ENCODE measurements at places on chromosomes 4 and X.

DNA sequence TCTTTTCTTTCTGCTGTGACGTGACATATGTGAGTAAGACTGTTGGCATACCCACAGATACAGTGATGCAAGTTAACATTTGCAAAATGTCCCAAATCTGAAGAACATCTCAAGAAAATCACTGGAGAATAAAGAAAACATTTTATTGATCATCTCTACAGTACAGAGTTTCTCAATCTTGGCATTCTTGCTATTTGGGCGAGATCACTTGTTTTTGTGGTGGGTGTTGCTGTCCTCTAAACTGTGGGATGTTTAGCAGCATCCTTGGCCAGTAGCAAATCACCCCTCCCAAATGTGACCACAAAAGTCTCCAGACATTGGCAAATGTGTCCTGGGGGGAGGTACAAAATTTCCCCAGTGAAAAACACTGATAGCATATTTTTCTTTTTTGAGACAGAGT lies 28.8 kb downstream of the AMELX start:
- DNase-seq = no peak

GRCh38 chr4:1042352-1043055 lies 31.1 kb downstream of the FGFRL1 start:
- no peak for DNase-seq

DNA sequence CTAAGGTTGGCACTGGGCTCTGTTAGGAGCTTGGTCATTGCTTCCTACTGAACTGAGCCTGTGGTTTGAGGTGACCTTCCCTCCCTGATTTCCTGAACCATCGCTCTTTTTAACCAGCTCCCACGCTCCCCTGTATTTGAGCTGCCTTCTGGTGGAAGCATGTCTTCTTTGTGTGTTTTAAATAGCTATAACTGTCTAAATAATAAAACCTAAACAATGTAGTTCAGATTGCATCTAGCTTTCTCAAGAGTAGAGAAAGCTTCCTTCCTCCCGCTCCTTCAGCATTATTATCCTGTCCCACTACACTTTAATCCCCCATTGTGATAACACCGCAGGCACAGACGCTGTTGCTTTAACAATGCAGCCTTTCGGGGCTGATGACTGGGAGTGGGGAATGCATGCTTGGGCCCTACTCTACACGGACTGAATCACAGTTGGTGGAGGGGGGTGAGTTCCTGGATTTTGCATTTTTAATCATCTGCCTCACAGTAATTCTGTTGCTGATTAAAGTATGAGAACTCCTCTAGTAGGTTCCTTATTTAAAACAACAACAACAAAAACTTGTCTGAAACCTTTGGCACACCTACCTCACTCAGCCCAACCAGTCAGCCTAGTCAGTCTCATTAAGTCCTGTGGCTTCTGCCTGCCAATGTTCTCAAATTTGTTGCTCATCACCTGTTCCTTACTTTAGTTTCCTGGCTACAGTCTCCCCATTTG lies 6.6 kb downstream of the SMS start:
- no peak for DNase-seq

DNA sequence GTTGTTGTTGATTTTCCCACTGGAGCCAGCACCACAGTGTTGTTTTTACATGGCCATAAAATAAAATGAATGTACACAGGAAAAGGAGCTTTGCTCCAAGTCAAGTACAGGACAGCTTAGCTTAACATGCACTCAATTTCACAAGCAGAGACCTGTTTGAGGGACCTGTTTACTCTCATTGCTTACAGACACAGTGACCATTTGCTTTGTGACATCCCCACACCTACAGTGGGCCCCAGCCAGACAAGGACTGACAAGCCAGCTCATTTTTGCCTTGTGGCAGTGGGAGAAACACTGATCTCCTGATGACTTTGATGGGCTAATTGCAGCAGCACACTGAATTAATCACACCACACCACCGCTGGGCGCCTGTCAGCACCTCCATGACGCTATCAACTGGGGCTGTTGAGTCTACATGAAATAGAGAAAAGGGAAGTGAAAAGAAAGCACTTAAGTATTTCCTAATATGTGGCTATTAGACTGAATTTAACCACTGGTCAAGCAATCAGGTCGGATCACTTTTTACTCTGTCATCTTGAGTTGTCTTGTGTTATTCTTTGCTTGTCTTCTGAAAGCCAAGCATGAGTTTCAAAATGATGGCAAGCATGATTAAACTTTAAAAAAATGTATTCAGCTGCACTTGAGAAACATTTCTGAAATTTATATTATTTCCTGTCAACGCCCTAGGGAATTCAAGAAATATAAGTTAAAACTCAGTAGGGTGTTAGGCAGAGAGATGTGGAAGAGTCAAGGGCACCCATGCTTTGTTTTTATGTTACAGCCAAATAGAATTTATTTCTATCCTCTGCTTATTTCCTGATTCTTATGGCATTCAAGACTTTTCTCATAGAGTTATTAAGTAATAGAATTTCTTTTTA lies 557.7 kb downstream of the RAB28 start:
- no peak for DNase-seq

GRCh38 chrX:132181364-132181763 lies 37.9 kb downstream of the RAP2C start:
- no peak for DNase-seq

DNA sequence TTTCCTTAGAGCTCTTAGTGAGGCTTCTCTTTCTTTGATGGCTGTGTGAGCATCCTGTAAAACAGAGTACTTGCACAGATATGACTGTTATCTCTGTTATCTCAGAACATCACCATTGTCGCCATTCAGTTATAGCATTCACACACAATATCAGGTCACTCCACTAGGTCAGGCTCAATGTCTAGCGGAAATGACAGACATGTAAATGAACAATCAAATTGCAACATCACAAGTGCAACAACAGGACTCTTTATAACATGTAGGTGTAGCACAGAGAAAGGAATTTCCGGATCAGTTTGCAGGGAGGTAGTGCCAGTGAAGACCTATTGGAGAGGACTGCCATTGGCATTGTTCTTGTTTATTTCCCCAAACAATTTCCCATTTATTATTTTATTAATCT lies 43.2 kb upstream of the IGSF1 start:
- DNase-seq = no peak

- no peak for DNase-seq
These were observed 106.3 kb downstream of the ZAR1 start for GRCh38 chr4:48596336-48596735.

GRCh38 chr4:1195891-1196401 lies 23.6 kb upstream of the SPON2 start:
- no peak for DNase-seq

DNA sequence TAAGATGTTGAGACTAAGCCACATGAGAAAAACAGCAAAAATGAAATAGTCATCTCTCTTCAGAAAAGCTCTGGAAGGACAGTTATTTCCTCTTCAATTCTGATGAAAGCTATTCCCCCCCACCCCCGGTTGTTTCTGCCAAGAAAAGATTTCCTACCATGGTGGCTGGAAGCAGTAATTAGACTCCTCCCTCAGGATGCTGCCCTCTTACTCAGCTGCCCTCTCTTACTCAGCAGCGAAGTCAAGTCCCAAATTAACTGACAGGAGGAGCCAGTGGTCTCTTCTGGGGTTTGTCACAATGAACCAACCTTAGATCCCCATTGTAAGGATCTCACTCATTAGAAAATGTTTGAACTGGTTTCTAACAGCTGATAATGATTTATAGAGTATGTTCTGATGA lies 38.0 kb downstream of the GPM6B start:
- DNase-seq = no peak

DNA sequence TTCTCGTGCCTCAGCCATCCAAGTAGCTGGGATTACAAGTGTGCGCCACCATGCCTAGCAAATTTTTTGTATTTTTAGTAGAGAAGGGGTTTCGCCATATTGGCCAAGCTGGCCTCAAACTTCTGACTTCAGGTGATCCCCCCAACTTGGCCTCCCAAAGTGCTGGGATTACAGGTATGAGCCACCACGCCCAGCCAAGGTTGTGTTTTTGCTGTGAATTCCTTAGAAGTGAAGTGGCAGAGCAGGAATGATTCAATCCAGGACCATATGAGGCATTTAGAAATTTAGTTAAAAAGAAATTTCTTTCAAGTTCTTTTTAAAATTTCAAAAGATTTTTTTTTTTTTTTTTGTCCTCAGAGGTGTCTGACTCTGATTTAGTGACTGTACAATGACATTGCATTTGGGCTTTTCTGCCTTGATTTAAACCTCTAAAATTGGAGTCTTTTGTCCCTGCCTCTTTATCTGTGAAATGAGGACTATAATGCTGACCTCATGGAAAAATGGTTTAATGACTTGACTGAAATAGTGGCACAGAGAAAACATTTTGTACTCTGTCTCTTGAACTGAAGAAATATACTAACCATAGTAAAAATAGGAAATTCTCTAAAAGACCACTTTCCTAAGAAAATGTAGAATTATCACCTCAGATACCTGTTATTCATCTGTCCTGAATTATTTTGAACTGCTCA lies 59.9 kb downstream of the CXCL13 start:
- no peak for DNase-seq

GRCh38 chr4:77586951-77587383 lies 18.7 kb upstream of the CXCL13 start:
- DNase-seq = no peak

DNA sequence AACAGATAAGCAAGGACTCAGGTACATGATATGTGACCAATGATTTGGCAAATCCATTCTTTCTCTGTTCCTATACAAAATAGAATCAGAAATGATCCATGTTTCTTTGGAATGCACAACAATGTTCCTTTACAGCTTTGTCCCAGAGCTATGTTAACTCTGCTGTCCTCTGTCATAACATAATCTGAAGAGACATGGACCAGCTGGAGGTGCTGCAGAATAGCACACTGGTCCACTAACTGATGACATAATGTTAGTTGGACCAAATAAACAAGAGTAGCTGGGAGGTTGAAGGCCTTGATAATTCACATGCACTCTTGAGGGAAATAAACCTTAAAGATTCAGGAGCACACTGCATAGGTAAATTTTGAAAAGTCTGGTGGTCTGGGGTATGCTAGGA lies 23.0 kb upstream of the DHX15 start:
- DNase-seq = no peak

GRCh38 chr4:181245326-181245725 lies 997.9 kb upstream of the TENM3 start:
- DNase-seq = no peak

GRCh38 chr4:160877087-160877790 lies 1286.6 kb downstream of the FSTL5 start:
- DNase-seq = no peak

Data from stimulated activated CD8-positive, alpha-beta memory T cell treated with anti-CD3 and anti-CD28 coated beads, Interleukin-4, amount 100 ng/mL, for 1 hour (primary cell).